ENCODE measurements at places on chromosomes 2 and 18. TPM values are rescaled to one million over a fixed set of nuclear protein-coding genes. Genes with fewer than 3 reads are reported as not detected.

DNA sequence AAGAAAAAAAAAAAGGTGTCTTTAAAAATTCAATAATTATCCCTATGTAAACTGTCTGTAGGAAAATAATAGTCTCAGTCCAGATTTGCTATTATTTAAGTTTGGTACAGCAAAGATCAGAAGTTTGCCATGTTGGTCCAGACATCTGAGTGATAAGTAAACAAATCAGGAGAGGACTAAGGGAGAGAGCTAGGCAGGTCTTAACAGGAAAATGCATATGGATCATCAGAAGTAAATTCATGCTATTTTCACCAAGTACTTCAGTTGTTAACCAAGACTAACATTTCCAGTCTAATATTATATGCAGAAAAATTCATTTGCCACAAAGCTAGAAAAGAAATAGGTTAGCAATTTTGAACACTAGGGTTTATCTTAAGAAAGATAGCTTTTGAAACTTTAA is 95.0 kb upstream of the STK17B start:
- no peak for DNase-seq

UGT1A4 gene
- total RNA-seq: not detected

- DNase-seq: no peak
These were observed 89.5 kb downstream of the GORASP2 start for GRCh38 chr2:171018522-171018921.

GRCh38 chr18:28128659-28128980 is 48.3 kb downstream of the CDH2 start:
- DNase-seq: no peak

- no peak for DNase-seq
These were observed 9.6 kb downstream of the CIB4 start for GRCh38 chr2:26631401-26632170.

All from HT1080 (cell line).